ENCODE measurements at places on chromosomes 11 and 22.

DNA sequence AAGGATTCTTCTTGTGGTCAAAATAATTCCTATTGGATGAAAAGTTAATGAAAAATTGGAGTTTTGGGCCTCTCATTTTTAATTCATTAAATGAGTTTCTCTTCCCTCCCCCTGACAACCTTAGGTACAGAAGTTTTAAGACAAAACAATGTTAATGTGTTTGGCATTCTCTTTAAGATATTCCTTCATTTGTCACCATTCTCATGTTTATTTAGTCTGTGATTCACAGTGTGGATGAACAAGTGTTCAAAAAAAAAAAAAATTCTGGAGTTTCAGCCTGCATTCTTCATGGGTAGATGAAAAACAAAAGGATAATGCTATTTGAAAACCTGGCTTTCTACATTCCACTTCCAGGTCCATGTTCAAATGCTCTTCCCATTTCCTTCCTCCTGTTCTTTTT, 172.6 kb upstream of the LUZP2 start:
- no peak for DNase-seq

GRCh38 chr11:111570796-111571195, 30.3 kb downstream of the LAYN start:
- no peak for DNase-seq

- DNase-seq: no peak
Observed at GRCh38 chr11:420054-420910, 5.5 kb upstream of the SIGIRR start.

DNA sequence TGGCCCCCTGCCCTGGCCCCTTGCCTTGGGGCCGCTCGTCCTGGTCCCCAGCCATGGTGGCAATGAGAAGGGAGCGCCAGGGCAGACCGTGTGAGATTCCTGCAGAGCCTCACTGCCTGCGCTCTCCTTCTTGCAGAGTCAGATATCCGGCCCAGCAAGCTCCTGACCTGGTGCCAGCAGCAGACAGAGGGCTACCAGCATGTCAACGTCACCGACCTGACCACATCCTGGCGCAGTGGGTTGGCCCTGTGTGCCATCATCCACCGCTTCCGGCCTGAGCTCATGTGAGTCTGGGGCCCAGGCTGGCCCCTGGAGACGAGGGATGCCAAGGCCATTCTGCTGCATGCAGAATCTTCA, 114.1 kb downstream of the MICAL2 start:
- DNase-seq: no peak

GRCh38 chr11:70423523-70424505, 25.5 kb downstream of the CTTN start:
- no peak for DNase-seq

DNA sequence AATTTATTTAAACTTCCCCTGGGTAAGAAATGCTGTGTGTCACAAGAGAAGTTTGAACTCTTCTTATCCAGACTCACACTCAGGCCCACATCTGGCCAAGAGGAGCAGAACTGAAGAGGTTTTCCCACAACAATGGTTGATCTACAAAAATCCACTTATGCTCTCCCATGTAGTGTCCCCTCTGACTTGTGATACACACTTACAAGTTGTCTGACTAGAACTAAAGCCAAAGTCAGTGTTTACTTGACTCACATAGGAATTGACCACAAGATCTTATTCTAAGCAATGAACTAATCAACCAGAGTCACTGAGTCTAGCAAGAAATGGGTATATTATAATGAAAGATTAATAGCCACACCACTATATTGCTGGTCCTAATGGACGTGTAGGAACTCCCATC, 133.0 kb downstream of the ATG16L2 start:
- no peak for DNase-seq

DNA sequence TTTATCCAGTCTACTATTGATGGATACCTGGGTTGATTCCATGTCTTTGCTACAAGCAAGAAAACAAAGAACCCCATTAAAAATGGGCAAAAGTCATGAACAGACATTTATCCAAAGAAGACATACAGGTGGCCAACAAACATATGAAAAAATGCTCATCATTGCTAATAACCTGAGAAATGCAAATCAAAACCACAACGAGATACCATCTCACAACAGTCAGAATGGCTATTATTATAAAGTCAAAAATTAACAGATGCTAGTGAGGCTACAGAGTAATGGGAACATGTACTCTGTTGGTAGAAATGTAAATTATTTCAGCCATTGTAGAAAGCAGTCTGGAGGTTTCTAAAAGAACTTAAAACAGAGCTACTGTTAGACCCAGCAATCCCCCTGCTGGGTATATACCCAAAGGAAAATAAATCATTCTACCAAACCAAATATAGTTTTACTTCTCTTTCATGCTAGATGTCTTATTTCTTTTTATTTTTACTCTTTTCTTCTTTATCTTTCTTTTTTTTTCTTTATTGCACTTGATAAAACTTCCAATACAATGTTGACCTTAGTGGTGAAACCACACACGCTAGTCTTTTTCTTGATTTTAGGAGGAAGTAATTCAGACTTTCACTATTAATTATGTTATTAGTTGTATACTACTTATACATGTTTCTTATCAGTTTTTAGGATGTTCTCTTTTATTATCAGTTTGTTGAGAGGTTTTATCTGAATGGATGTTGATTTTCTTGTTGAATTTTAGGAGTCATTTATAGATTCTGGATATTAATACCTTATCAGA, 14.3 kb downstream of the TRIM22 start:
- no peak for DNase-seq

- DNase-seq: no peak
Observed at GRCh38 chr22:39123751-39124581, 26.9 kb downstream of the APOBEC3H start.

GRCh38 chr11:82546661-82547557, 186.8 kb downstream of the FAM181B start:
- no peak for DNase-seq

- no peak for DNase-seq
Observed at GRCh38 chr11:105639527-105639926, 29.7 kb downstream of the GRIA4 start.

- DNase-seq: no peak
Observed at GRCh38 chr11:19992162-19992561, 168.1 kb downstream of the DBX1 start.

DNA sequence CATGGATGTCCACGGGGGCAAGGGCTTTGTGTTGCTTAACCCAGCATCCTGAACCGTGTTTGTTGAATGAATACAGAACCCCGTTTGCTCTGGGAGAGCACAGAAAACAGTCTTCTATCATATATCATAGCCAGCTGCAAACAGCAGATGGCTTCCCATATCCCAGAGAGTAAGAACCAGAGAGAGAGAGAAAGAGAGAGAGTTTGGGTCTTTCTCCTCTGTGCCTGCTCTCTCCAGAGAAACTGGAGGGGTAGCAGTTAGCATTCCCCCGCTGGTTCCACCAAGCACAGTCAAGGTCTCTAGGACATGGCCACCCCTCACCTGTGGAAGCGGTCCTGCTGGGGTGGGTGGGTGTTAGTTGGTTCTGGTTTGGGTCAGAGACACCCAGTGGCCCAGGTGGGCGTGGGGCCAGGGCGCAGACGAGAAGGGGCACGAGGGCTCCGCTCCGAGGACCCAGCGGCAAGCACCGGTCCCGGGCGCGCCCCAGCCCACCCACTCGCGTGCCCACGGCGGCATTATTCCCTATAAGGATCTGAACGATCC, 440 bp upstream of the TIMP3 start:
- DNase-seq: no peak

- no peak for DNase-seq
Observed at GRCh38 chr11:69999721-70000120, 78.4 kb upstream of the ANO1 start.

- no peak for DNase-seq
Observed at GRCh38 chr11:66700742-66701141, 23.1 kb upstream of the RBM4B start.

GRCh38 chr11:72971192-72971967, 157.2 kb downstream of the ATG16L2 start:
- no peak for DNase-seq

- DNase-seq: no peak
Observed at GRCh38 chr11:87020336-87020735, 17.4 kb upstream of the TMEM135 start.

DNA sequence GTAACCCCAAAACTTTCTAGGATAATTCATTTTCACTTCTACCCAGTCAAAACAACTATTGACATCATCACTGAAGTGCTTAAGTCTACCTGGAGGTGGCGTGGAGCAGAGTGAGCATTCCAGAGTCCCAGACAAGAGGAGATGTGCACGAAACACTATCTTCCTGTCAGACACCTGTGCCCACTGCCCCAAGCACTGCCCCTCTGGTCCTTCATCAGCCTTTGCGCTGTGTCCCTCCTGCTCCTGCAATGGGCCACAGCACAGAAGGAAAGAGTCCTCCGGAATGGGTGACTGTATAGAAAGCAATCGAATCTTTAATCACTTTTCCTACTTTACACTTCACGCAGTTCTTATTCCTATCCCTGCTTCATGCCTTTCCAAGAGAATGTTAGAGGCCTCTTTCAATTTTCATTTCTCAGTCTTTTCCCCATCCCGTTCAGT, 512 bp upstream of the GRIA4 start:
- DNase-seq: no peak

GRCh38 chr22:38970551-38970950, 11.6 kb upstream of the APOBEC3B start:
- DNase-seq: no peak

- DNase-seq: no peak
Observed at GRCh38 chr11:131809203-131809918, 438.9 kb downstream of the NTM start.

DNA sequence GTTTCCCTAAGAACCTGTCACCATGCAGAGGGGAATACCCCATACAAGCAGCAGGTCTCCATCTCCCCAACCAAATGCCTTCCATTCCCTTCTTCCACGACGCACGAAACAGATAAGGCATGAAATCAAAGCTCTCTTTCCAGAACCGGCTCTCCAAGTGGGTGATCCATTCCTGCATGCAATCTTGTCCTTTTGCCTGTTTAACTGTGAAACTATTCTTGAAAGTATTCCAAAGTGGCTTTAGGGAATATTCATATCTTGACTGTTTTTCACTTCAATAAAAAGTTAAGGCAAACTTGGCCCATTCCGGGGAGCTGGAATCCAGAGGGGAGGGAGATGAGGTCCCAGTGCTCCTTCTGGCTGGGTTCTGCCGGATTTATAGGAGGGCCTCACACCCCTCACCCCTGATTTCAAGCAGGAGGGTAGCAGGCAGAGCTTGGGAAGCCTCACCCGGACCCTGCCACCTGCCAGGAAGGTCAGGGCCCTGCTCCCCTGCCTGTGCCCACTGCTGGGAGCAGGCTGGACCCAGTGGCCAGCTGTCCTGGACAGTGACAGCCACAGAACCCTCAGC, 60.9 kb downstream of the SCGB1A1 start:
- no peak for DNase-seq

DNA sequence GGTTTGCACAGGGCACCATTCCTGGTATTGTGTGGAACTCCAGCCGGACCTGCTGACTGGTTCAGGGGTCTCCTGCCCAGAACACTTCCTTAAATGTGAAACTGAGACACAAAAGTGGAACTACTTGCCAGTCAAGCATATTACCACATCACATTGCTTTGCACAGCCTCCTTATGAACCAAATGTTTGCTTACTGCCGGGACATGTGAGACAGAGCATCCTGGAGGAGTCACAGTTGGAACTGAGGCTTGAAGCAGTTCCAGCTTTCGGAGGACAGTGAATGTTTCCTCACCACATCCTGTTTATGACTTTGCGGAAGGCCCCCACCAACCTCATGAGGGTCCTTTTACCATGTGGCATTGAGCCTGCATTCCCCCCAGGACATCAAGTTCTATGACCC, 105.8 kb upstream of the ARHGAP42 start:
- DNase-seq: no peak

DNA sequence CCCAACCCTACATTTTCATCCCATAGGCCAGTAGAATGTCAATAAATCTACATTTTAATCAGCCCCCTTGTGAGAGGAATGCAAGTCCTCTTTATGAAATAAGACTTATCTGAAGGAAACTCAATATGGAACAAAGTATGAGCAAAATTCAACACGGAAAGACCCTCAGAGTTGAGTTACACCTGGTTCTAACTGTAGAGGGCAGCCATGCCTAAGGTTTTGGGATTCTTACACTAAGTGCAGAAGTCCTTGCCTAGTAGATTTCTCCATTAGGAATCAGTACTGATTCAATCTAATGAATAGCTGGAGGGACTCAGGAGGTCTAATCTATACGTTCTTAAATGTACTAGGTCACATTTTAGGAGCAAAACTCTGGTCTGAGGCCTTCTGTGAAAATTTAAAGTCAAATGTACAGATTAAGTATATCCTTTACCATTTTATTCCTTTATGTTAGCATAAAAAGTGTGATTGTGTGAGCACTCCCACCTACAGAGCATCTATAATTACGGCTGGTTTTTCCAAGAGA, 904.5 kb downstream of the DLG2 start:
- DNase-seq: no peak

GRCh38 chr22:39151329-39151975, 1.0 kb downstream of the CBX7 start:
- DNase-seq: no peak

DNA sequence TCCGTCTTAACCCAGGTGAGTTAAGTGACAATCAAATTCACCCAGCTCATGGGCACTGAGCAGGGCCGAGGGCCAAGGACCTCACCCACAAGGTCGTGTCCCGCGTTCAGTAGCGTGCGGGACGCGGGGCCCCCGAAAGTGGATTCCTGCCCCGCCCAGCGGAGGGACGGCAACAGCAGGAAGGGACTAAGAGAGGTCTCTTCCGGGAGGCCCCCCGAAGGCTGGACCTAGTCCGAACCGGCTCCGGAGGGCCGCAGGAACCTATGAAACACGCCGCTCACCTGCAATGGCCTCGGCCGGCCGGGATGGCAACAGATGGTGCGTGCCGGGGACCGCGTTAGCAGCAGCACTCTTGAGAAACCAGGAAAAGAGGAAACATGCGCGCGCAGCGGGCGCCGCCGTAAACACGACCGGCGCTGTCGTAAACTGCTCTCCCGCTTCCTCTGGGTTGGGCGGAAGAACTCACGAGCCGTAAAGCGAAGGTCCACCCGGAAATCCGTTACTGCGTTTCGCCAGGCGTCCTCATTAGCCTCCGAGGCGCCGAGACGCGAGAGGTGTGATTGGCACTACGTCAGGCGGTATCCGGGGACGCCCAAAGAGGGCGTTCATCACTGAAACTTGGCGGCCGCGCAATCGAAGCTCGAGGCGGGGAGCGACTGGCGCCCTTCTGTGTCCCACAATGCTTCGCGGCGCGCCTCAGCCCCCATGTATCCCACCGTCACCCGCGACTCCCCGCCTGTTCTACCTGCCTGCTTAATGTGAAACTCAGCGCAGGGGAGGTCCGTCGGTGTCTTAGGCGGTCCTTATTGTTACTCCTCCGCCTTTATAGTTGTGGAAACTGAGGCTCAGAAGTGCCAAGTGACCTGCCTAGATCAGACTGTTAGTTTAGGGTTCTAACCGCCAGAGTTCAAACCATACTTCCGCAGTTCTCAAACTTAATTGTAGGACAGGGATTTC, at the start of gene EIF3D:
TSS of gene EIF3D (minus strand) at position 372 of the 957 bp plus-strand sequence. CDS start 3,045 bp downstream, outside the sequence.
- peak; percentile 97 for DNase-seq

DNA sequence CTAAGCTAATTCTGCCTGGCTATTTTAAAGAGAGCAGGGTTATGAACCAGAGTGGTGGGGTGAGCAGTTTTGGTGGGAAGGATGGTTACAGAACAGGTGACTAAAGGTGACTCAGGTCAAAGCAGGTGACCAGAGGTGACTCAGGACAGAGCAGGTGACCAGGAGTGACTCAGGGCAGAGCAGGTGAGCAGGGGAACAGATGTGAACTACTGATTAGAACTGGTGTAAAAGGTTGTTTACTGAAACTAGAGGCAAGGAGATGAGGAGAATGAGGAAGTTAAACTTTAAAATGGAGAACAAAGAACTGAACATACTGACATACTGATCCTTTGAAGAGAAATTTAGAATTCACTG, 15.4 kb upstream of the HYLS1 start:
- DNase-seq: no peak
